Skin of body (tissue), 3 donors: ENCODE measurements at places on chromosomes 6 and 20. TPM values are rescaled to one million over a fixed set of nuclear protein-coding genes. Genes with fewer than 3 reads are reported as not detected.

HLA-DOB gene
- total RNA-seq = 0.69 TPM

ZNF165 gene
- 1.3 TPM for total RNA-seq

CST7 gene
- 9.4 TPM for total RNA-seq

PLCB1 gene
- total RNA-seq = 23.8 TPM

C6orf132 gene
- 14.5 TPM for total RNA-seq

FHL5 gene
- total RNA-seq = 1.5 TPM

CD109 gene
- 55.0 TPM for total RNA-seq

FKBP1C gene
- total RNA-seq = not detected

TSPO2 gene
- total RNA-seq = 0.79 TPM

PDE7B gene
- total RNA-seq = 5.1 TPM

HRH3 gene
- total RNA-seq = 0.10 TPM

C20orf144 gene
- not detected for total RNA-seq

SLC32A1 gene
- not detected for total RNA-seq

BPIFB1 gene
- not detected for total RNA-seq

CNR1 gene
- 1.8 TPM for total RNA-seq

BMP5 gene
- 5.0 TPM for total RNA-seq
